ENCODE measurements at places on chromosomes 7 and 10.

DNA sequence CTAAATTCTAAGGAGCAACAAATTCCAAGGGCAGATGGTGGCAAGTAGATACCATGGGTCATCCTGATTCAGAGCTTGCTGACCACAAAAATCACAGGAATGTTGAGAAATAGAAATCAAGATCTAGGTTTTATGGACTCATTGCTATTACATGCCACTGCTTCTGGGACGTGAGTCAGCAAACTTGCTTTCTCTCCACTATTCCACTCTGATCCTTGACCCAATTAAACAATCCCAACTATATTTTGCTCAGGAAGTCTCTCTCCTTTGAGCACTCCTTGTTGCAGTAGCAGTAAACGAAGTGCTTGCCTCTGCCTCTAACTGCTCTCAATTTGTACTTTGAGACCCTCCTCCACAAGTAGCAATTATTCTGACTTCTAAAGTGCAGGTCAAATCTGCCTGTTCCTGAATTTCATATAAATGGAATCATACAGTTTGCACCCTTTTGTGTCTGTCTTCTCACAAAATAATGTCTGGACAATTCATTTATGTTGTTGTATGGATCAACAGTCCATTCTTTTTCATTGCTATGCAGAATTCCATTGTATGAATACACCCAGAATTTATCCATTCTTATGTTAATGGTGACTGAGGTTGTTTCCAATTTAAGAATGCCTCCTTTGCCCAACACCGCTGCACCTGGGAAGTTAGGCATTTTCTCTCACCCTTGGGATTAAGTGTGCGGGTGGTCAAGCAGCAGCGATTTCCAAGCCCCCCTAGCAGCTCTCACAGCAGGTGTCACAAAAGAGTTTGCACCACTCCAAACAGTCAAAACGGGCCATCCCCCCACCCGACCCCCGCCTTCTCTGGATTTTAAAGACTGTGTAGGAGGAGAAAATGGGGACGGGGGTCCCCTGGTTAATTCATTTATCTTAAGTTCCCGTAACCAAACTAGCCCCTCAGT lies 35.9 kb downstream of the ACSM6 start:
- no peak for DNase-seq

DNA sequence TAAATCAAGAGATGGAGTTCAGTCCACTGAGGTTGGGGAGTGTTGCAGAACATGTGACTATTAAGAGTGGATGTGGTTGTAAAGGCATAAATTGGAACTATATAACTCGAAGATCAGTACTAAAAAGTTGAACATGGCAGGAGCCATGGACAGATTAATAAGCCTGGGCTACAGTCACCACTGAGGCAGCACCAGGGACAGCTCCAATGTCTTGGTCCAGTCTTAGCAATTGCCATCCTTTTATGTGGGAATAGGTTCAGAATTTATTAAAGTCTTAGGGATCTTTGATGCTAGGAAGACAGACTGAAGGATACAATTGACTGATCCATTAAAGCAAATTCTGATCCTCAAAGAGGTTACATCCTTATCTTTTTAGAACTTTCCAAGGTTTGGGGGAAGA lies 156.6 kb downstream of the ADRA2A start:
- no peak for DNase-seq

DNA sequence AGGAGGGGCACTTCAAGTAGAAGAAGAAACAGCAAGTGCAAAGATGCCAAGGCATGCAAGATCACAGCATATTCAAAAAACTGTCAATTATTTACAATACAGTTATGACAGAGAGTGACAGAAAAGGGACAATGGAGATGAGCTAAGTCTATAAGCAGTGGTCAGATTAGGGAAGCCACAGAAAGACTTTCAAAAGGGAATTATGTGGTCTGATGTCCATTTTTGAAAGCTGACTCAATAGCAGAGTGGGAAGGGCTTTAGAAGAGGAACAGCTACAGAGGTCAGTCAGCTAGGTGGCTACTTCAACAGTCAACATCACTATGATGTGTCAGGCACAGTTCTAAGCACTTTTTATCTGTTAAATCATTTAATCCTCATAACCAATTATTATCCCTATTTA lies 45.2 kb upstream of the SPOCK2 start:
- no peak for DNase-seq

DNA sequence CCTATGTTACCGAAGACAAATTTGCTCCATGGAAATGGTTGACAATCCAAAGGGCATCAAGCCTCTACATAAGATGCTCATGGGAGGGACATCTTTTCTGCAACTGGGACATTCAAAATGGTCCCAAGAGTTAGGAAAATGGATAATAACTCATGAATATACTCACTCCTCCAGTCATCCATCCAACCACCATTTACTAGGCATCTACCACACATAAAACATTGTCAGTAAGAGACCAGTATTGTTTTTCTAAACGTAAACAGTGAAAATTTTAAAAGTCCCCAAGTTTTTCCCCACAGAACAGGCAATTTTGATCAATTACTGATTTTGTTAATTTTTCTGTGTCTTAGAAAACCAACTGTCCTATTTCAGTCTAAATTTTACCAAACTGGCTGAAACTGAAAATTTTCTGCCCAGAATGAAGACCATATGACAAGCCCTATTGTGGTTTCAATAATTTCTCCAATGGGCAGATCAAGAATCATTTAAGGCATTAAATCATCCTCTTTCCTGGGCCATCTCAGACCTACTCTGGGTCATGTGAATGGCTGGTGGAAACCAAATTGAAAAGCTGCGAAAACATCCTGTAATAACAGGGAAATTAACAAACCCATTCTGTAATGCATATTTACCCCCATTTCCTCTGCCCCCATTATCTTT lies 24.2 kb downstream of the PIK3AP1 start:
- DNase-seq: no peak

DNA sequence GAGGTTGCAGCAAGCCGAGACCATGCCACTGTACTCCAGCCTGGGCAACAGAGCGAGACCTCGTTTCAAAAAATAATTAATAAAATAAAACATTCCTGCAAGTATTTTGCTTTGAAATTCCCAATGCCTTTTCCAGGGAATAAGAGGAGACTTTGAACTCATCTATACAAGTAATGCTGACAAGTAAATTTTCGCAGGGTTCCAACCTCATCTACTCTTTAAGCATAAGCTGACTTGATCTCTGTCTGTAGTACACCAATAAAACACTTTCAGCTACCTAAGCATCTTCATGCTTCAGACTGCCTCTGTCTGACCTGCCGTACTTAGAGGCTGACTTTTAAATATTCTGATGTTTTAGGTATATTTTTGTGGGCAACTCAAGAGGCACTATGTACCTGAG lies 13.7 kb upstream of the BEND7 start:
- no peak for DNase-seq

DNA sequence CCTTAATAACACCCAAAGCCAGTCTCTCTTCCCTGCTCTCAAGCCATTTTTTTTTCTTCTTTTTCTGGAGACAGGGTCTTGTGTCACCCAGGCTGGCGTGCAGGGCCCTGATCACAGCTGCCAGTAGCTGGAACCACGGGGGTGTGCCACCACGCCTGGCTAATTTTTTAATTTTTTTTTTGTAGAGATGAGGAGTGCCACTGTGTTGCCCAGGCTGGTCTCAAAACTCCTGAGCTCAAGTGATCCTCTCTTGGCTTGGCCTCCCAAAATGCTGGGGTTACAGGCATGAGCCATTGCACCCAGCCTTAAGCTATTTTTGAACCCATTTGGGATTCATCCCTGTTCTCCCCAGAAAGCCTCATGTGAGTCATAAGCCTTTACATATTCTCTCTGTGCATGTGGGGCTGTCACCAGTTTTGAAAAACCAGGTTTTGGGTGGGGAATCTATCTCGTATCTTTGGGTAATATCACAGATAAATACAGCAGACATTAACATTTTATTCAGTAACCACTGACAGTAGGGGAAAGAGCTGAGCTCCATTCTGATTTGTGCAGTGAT lies 15.5 kb downstream of the ZNF487 start:
- no peak for DNase-seq

DNA sequence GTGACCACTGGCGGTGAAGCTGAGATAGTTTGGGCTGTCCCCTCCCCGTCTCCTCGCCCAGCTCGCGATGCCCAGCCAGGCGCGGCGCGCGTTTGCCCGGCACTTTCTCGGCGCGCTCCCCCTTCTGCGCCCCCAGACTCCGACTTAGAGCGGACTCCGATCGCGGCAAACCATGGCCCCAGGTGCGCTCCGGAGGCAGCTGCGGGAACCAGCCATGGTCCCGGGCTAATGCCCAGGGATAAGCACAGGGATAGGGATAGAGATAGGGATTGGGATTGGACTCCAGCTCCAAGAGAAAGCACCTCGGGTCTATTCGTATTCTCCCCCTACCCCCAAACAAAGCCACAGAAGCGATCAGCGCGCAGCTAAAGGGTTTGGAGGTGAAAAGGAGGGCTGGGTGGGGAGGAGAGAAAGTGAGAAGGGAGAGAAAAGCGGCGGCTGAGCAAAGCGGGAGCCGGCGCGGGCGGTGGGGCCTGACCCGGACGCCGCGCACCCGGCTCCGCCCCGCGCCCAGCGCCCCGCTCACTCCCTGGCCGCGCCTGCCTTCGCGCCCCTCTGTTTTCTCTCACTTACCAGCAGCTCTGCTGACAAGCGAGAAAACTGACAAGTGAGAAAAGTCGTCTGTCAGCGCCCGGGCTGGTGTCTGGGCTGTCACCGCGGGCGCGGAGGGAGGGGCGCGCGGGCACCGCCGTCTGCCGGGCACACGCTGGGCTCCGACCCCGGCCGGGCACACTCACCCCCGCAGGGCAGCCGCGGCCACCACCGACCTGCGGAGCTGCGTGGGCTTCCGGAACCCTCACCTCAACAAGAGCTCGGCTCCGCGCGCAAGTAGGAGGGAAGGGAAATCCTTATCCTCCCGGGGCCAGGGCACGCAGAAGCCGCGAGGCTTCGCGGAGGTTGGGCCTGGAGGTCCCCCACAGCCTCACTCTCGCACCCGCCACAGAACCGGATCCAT lies at the start of gene PDE1C:
Gene PDE1C (minus strand): TSS at position 2 of the 955 bp plus-strand sequence.
- no peak for DNase-seq

DNA sequence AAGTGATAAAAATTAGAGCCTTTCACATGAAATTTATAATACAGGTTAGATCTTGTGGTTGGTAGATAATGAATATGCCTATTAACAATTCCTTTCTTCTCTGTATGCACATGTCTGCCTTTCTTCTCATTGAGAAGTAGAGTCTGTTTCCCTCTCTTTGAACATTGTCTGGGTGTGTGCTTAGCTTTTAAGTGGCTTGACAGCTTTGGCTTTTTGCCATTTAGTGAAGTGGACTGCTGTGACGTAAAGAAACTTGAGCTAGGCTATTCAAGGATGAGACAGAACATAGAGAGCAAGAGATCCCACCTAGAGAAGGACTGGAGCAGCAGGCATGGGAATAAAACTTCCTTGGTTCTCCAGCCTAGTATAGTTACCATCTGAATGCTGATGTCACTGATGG lies 996.7 kb upstream of the CELF2 start:
- no peak for DNase-seq

GRCh38 chr7:121541457-121541856 lies 145.3 kb upstream of the FAM3C start:
- DNase-seq: no peak

DNA sequence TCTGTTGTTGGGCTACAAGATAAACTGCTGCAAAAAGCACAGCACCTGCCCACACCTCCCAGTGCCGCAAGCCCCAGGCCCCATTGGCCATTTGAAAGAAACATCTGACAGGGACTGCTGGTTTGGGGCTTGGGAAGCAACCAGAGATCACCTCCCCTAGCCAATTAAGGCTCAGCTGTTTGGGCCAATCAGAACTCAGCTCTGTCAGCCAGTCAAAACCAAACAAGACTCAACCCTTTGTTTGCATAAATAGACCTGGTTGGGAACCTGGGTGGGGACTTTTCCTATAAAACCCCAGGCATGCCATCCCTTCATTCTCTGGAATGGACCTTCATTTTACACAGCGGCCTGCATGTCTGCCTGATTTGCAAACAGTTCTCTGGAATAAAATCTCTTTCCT lies 17.2 kb upstream of the NME8 start:
- no peak for DNase-seq
